Kidney (tissue), 22 donors: ENCODE measurements at places on chromosomes 5 and 9. TPM values are rescaled to one million over a fixed set of nuclear protein-coding genes. Genes with fewer than 3 reads are reported as not detected.

The DBH gene
- polyA plus RNA-seq: 0.39 TPM

The LRRC26 gene
- not detected for polyA plus RNA-seq

The MEGF9 gene
- 12.4 TPM for polyA plus RNA-seq

The HEMGN gene
- not detected for polyA plus RNA-seq

The ZNF622 gene
- polyA plus RNA-seq: 26.0 TPM

- DNase-seq: no peak
Observed at GRCh38 chr9:72589667-72590521, 68.5 kb downstream of the TMC1 start.

DNA sequence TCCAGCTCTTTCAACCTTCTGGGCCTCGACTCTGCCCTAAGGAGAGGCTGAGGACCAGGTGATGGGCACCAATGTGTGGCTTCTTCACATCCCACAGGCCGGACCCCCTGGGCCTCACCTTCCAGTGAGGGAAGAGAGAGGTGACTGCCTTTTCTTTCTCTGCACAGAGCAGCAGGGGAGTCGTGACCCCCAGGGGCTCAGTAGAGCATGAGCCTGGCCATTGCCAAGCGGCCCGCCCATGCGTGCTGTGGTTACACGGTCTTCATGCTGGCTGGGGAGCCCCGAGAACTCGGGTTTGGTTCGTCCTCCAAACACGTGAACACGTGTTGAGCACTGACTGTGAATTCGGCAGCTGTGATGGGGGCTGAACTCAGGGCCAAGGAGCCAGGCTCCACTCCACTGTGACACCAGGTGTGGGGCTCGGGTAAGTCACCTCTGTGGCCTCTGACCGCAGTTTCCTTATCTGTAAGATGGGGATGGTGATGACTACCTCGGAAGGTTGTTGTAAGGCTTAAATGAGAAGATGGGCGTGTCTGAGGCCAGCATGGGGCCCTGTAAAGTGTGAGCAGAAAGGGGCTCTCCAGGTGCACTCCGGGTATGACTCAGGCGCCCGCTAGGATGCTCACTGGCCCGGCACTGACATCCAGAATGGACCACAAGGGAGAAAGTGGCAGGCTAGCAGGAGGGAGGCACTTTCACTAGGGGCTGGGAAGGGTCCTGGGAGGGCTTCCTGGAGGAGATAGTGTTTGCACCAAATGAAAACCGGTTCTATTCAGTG, 13.4 kb upstream of the GRHPR start:
- DNase-seq: no peak

- DNase-seq: peak; percentile 82
Observed at GRCh38 chr5:75053304-75054133, 1.2 kb upstream of the GCNT4 start.

DNA sequence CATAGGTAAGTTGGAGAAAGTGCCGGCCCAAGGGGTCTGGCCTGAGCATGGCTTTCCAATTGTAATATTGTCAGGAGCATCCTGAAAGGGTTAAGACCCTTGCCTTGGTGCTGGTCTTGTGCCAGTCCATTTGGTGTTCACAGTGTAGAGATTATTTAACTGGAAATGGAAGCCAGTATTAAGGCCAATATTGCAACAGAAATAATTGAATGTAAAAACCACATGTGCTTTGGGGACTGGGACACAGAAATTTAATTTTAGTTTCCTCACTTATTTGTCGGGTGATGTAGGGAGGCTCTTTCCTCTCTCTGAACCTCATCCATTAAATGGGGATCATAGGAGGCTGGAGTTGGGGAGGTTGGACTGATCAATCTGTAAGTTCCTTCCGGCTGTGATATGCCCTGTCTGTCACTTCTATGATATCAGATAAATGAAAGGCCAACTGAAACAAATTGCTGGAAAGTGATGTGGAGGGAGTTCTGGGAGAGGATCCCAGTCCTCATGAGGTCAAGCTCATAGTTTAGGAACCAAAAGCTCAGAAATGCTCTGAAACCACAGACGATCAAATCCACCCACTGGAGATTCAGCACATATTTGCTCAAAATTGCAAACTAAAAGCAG, 54.8 kb upstream of the COL15A1 start:
- DNase-seq: no peak

GRCh38 chr9:87872079-87872624, 10.5 kb upstream of the SPATA31E1 start:
- peak; percentile 75 for DNase-seq

DNA sequence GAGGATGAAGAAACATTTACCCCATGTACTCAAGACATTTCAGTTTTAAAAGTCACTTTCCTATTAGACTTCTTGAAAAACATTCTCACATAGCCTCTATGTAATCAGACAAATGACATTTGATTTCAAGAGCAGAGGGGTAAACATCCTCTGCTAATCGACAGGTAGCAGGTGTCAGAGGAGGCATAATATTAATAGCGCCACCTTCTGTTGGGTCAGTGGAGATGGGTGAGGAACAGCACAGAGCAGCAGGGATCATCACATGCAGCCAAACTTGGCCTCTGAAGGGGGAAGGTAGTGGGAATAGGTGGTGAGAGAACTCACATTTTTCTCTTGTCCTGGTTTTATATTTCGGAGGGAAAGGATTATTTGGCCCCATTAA, 3.3 kb upstream of the LSM11 start:
- no peak for DNase-seq
